Renal cortical epithelial cell (primary cell): ENCODE measurements at places on chromosomes 12 and 14. TPM values are rescaled to one million over a fixed set of nuclear protein-coding genes. Genes with fewer than 3 reads are reported as not detected.

GRCh38 chr14:22718091-22718490, 48.4 kb upstream of the OXA1L start:
- DNase-seq, result no peak

- no peak for DNase-seq
Observed at GRCh38 chr14:25381498-25381897, 331.6 kb upstream of the STXBP6 start.

GRCh38 chr14:91416744-91417119, 888 bp downstream of the CCDC88C start:
- no peak for DNase-seq

Gene NTN4
- total RNA-seq, result 115 and 253 TPM in 2 replicates

GRCh38 chr12:5557906-5558305, 126.0 kb downstream of the NTF3 start:
- no peak for DNase-seq
